ENCODE measurements at places on chromosomes 4 and X.

- no peak for DNase-seq
Observed at GRCh38 chrX:155188786-155189185, 27.5 kb upstream of the VBP1 start.

DNA sequence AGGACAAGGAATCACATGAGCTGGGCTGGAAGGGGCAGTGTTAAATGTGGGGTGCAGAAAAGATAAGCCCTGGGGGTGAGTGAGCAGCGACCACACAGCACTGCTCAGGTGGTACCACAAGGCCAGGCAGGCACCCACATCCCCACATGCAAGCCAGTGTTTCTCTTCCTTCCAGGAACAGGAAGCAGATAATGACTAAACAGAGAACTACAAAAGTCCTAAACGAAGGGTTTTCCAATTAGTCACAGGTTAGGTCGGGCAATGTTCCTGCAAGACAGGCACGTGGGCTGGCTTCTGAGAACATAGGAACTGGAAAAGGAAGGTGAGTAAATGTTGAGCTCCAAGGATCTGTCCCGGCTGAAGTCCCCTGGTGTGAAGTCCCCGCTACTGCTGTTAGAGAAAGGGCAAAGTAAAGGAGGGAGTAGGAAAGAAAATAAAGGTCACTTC is 19.5 kb downstream of the RELL1 start:
- DNase-seq = no peak

DNA sequence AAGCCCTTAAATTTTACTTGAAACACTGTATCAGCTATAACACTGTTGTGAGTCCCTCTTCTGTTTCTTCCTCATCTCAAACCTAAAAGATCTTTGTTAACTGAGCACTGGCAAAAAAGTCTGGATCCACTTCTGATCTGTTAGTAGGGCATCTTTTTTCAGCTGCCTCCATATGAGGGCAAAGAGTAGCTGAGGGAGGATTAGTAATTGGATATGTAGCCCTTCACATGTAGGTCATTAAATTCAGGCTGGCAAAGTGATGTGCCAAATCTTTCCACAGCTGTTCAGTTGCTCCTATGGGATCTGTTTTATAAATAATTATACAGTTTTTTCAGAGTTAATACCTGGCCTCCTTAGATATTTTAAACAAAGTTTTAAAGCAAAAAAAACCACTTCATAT is 1.1 kb upstream of the TRMT10A start:
- DNase-seq = no peak

GRCh38 chrX:34891391-34891790 is 51.2 kb upstream of the FAM47B start:
- DNase-seq = no peak

DNA sequence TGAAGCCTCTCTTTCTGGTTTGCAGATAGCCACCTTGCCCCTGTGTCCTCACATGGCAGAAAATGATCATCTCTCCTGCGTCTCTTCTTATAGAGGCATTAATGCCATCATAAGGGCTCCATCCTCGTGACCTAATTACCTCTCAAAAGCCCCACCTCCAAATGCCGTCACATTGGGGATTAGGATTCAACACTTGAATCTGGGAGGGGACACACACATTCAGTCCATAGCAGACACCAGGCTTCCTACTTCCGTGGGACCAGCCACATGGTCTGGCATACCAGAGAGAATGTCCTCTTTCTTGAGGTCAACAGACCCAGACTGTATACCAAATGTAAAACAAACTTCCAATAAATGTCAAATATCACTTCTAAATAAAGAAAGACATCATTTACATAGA is 82.3 kb upstream of the S100G start:
- DNase-seq = no peak

- DNase-seq = peak; percentile 1
Observed at GRCh38 chr4:139645458-139645857, 20.2 kb upstream of the MGST2 start.

DNA sequence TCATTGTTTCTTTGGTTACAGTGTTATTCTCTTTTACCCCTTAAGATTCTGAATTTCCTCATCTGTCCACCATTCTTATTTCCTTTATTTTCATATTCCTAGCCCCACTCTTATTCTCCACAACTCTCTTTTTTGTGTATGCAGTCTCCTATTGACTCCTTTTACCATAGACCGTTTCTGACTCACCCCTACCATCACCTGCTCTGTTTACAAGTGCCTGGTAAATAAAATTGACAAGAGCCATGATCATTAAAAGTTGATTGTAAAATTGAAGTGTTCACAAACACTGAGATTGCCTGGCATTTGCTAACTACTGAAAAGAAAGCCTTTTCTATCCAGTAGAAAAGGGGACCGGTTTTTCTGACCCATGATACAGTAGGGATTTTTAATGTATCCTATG is 54.4 kb downstream of the MRPL1 start:
- DNase-seq = no peak

DNA sequence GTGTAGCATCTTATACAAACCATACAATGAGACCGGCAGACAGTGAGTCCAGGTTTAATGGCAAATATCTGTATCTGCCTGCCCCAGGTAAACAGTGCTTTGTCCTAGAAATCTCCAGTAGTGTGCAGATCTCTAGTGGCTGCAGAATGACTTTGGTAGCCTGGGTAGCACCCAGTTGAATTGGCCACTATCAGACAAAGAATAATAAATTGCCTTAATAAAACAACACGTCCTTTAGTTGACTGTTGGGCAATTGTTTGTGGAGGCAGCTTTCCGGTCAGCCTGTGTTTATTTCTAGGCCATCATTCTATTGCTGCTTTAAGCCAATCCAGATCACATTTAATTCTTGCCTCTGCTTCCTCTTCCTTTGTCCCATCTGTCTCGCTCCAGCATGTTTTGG is 52.5 kb downstream of the SNX25 start:
- no peak for DNase-seq

DNA sequence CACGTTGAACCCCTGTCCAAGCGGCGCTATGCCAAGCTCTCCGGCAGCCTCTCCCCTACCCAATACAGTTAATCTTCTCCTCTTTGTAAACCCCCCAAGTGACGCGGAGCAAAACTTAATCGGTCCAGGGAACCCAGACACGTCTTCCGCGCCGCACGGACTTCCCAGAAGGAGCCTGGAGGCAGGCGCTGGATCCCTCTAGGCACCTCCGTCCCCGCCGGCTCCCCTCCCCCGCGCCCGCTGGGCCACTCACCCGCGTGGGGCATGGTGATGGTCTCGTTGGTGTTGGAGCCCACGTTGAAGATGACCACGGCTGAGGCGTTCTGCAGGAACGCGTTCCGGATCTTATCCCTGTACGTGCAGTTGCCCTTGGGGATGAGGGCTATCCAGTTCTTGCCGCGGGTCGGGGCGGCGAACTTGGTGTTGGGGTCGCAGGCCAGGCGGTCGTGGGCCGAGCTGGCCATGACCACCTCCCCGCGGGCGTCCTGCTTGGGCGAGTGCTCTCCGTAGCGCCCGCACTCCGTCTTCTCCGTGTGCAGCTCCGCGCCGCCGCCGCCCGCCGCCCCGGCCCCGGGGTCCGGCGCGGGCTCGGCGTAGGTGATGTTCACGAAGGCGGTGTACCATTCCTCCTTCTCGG is 1.1 kb downstream of the RNF150 start:
- no peak for DNase-seq

GRCh38 chrX:78314561-78314960 is 12.8 kb downstream of the CYSLTR1 start:
- no peak for DNase-seq

GRCh38 chr4:33381816-33382215 is 2661.6 kb downstream of the PCDH7 start:
- DNase-seq = no peak

- no peak for DNase-seq
Observed at GRCh38 chrX:155867821-155868220, 13.3 kb upstream of the VAMP7 start.

- no peak for DNase-seq
Observed at GRCh38 chrX:43679778-43680177, 23.7 kb downstream of the MAOA start.

- no peak for DNase-seq
Observed at GRCh38 chrX:107674480-107675364, 46.4 kb downstream of the PRPS1 start.

- no peak for DNase-seq
Observed at GRCh38 chrX:39755143-39756032, 342.4 kb downstream of the BCOR start.

DNA sequence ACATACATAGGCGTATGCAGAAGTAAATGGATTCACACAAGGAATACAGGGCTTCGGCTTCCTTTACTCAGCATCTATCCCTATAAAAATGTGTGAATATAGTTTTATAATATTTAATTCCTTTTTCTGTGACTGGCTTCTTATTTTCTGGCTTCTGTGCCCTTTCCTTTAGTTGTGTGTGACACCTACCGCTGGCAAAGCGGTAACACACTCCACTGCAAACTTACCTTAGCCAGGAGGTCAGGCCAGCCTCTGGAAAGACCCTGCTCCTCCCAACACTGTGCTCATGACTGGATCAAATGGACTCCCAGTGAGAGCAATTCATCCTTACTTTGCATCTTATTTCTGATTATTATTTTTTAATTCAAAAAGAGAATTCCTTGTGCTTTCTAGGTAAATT is 244.2 kb downstream of the ANK2 start:
- no peak for DNase-seq

DNA sequence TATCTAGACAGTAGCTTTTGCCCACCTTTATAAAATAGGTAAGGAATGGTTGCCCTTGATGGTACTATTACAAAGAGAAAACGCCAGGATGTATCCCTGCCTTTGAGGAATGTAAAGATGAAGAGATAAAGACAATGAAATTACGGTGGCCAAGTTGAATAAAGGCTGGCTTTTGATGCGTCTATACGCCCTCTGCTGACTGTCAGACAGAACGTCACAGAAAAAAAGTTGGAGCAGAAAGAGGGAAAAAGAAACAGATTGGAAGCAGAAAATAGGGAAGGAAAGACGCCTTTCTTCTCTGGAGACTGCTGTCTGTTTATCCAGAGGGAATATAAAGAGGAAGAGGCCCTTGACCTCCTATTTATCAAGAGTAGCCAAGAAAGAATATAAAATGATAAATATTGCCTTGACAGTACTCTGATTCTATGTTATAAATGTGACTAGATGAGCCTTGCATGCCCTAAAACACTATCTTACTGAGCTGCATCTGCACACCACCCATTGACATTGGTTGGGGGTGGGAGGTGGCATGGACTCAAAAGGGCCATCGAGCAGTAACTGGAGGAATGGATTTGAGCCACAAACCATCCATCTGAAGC is 30.6 kb downstream of the PCDH19 start:
- no peak for DNase-seq

GRCh38 chr4:158161551-158162354 is 11.1 kb downstream of the GASK1B start:
- no peak for DNase-seq

GRCh38 chr4:139014371-139015268 is 961 bp upstream of the NOCT start:
- no peak for DNase-seq

- no peak for DNase-seq
Observed at GRCh38 chr4:155694100-155694785, 27.6 kb downstream of the GUCY1A1 start.

DNA sequence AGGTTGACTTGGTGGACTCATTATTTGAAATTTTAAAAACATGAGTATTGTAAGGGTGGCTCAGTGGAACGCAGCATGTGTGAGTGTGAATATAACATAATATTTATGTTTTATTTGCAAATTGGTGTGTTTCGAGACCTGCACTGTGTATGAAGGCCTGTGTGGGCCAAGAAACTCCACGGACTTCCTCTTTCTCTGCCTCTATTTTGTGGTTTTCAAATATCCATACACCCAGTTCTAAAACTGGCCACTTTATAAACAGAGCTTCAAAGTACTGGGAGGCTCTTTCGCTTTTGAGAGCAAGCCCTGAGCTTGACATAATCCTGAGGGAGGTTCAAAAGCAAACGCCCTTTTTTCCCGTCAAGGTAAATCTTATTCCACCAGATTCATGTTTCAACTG is 187.7 kb downstream of the GPAT3 start:
- DNase-seq = no peak

DNA sequence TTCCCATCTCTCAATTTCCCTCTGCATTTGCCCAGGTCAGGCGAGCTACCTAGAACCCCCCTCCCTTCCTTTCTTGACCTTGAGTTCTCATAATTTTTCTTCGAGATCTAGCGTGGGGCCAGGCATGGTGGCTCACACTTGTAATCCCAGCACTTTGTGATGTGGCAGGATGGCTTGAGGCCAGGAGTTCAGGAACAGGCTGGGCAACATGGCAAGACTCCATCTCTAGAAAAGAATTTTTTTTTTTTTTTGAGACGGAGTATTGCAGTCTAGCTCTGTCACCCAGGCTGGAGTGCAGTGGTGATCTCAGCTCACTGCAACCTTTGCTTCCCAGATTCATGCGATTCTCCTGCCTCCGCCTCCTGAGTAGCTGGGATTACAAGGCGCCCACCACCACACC is 4.5 kb upstream of the PORCN start:
- DNase-seq = no peak

GRCh38 chrX:105460376-105460775 is 239.9 kb upstream of the TEX13A start:
- DNase-seq = no peak

Data from left lobe of liver (tissue), 2 donors.